Stomach (tissue), 19 donors: ENCODE measurements at places on chromosomes 6 and 20. TPM values are rescaled to one million over a fixed set of nuclear protein-coding genes. Genes with fewer than 3 reads are reported as not detected.

The LAMA2 gene
- 95.1 TPM for total RNA-seq

The HLA-DQB2 gene
- total RNA-seq, result 4.9 TPM

The SNAP91 gene
- not detected for total RNA-seq

The MAPK14 gene
- 297 TPM for total RNA-seq

The NFKBIL1 gene
- total RNA-seq, result 12.5 TPM

The NKAIN4 gene
- total RNA-seq, result not detected

The TRIM10 gene
- total RNA-seq, result 2.3 TPM

The RIPPLY2 gene
- total RNA-seq, result not detected

The MAP7 gene
- total RNA-seq, result 6.7 TPM

The RAMACL gene
- total RNA-seq, result 3.5 TPM

The MYLK4 gene
- not detected for total RNA-seq

The KCNK5 gene
- total RNA-seq, result 19.6 TPM

The LRRC1 gene
- total RNA-seq, result 40.3 TPM

The CALHM6 gene
- not detected for total RNA-seq

The BPIFB4 gene
- not detected for total RNA-seq

The GNMT gene
- total RNA-seq, result not detected

The SCGN gene
- 0.89 TPM for total RNA-seq

The DOK5 gene
- 4.4 TPM for total RNA-seq

The HTR1E gene
- total RNA-seq, result not detected

The ZFP57 gene
- total RNA-seq, result not detected

The UBE2C gene
- total RNA-seq, result 37.5 TPM

The OPRM1 gene
- not detected for total RNA-seq

The SIRT5 gene
- total RNA-seq, result 2.0 TPM

The SMLR1 gene
- total RNA-seq, result not detected

The SLC35D3 gene
- total RNA-seq, result not detected

The GABRR2 gene
- total RNA-seq, result 0.73 TPM

The GSTA2 gene
- total RNA-seq, result 6.8 TPM

The DSE gene
- total RNA-seq, result 39.8 TPM

The RFX6 gene
- 1.7 TPM for total RNA-seq

The CRISP3 gene
- total RNA-seq, result 0.55 TPM

The MDFI gene
- total RNA-seq, result 8.3 TPM

The VWA7 gene
- total RNA-seq, result 9.8 TPM

The MYL9 gene
- total RNA-seq, result 175 TPM

The BCLAF1 gene
- total RNA-seq, result 137 TPM

The IL17F gene
- not detected for total RNA-seq

The PLCB1 gene
- total RNA-seq, result 38.4 TPM

The PACSIN1 gene
- total RNA-seq, result under 0.01 TPM

The RNF114 gene
- 138 TPM for total RNA-seq
